ENCODE measurements at places on chromosomes 3 and 15.
A peak's percentile ranks its signal among the peaks of the same experiment; 100 is the strongest.

DNA sequence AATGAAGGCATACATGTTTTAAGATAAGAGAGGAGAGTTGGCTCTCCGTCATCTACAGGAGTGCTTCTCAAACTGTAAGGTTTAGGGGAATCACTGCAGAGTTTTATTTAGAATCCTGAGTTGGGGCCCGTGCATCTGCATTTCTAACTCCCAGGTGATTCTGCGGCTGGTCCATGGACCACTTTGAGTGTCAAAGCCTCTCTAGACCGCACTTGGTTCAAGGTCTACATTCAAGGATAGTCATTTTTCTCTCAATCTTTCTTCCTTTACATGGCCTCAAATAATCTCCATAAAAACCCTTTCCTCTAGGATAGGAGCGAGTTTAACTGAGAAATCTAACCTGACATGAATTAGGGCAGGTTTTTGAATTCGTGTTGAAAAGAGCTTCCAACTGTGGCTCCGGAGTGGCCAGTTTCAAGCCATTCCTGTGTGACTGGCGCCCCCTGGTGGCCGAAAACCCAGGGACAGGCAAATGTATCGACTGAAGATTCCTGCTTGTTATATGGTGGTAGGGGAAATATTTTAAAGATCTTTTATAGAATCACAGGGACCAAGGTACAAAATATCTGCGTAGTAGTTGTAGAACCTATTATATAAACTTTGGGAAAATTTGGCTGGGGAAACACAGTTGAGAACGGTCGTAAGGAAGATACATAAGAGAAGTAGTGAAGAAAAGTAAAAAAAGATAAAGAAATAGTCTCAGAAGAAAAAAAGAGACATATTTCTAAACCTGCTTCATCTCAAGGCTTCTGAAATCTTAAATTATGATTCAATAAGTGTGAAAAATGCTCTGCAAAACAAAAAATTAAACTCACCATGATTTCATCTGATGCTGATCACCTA lies 11.9 kb downstream of the GABRR3 start:
- DNase-seq = peak; percentile 97

- DNase-seq = peak; percentile 5
These were observed 995 bp upstream of the LRRK1 start for GRCh38 chr15:100918034-100918689.

- DNase-seq = no peak
These were observed 78.4 kb downstream of the CHSY1 start for GRCh38 chr15:101173233-101174119.

GRCh38 chr3:11245276-11245675 lies 26.9 kb upstream of the ATG7 start:
- DNase-seq = no peak

DNA sequence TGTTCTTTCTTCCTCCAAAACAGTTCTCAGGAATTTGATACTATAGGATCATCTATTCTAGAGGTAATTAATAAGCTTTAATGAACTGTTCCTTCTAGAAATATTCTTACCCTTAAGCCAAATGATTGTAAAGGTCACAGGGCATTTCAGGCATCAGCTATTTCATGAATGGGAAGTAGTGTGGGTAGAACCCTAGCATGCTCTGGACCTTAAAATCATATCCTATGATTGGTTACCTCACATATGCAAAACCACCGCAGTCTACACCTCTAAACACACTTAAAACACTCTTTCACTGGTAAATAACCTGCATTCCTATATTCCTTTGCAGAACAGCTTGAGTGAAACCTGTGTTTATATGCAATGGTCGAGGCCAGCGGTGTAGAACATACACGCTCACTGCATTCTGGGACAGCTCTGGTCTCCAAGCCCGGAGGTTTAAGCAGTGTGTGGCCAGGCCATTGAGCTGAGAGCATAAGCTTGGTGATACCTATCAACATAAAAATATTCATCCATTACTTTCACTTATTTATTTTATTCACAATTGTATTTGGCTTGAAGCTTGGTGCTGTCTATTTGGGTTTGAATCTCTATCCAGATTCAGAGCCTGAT lies 87.7 kb upstream of the RASGRP1 start:
- no peak for DNase-seq

Data from stimulated activated CD8-positive, alpha-beta memory T cell treated with anti-CD3 and anti-CD28 coated beads, Interleukin-4, amount 100 ng/mL, for 1 hour (primary cell).